ENCODE measurements at places on chromosomes 4 and X.

DNA sequence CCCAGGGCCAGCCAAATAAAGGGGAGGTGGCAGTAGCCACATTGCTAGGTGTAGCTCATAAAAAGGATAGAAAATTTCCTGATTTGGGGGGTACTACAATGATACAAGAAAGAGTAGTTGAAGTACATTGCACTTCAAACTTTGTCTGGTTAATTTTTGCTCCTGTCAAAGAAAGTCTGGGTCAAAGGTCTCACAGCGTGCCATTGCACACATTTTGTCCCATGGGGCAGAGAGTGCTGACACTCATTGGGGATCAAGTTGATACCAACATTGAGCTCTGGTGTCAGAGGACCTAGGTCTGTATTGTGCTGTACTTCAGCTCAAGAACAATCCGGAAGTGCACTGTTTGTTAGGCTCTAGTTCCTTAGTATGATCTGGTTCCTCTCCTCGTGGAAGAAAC, 229.2 kb upstream of the AGTR2 start:
- no peak for DNase-seq

GRCh38 chrX:43655151-43656004, 721 bp upstream of the MAOA start:
- DNase-seq: no peak

DNA sequence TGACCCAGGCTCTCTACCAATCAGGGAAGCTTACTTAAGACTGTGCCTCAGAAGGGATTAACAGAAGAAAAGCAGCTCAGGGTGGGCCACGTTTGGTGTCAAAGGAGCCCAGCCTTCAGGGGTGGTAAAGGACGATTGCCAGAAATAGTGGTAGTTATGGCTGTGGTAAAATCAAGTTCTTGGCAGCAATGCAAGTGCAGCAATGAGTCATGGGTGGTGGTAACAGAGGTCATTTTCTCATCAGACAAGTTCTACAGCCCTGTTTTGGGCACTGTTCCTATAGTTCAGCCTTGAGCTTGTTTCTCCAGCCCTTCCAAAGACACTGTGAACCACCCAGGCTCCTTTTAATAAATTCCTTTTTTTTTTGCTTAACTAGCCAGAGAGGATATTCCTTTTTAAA, 120.3 kb downstream of the EFHC2 start:
- no peak for DNase-seq

GRCh38 chr4:85591406-85592098, 116.6 kb downstream of the ARHGAP24 start:
- no peak for DNase-seq

- DNase-seq: no peak
Measured at GRCh38 chrX:119340606-119341205, 58.4 kb upstream of the SLC25A43 start.

DNA sequence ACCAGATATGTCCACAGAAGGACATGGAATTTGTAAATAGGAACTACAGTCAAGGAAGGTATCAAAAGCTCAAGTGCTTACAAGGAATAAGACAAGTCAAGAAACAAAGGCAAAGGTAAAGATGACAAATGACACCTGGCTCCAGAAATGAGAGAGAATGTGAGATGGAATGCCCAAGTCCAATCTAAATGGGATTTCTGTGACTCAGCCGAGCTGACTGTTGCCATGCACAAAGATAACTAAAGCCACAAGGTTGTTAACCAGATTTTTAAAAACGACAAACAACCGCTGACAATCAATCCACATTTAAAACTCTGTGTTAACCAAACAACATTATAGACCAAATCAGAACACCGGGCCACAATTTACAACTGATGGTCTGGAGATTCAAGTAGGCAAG, 1.1 kb downstream of the NFXL1 start:
- DNase-seq: no peak

- no peak for DNase-seq
Measured at GRCh38 chr4:17664755-17665154, 50.3 kb downstream of the MED28 start.

GRCh38 chrX:129843459-129844306, at the start of gene ZDHHC9:
ZDHHC9 (minus strand) TSS chrX:129843886; CDS start chrX:129841945, 1,941 bp downstream.
- peak; percentile 54 for DNase-seq

- no peak for DNase-seq
Measured at GRCh38 chr4:161702287-161702686, 461.5 kb downstream of the FSTL5 start.

DNA sequence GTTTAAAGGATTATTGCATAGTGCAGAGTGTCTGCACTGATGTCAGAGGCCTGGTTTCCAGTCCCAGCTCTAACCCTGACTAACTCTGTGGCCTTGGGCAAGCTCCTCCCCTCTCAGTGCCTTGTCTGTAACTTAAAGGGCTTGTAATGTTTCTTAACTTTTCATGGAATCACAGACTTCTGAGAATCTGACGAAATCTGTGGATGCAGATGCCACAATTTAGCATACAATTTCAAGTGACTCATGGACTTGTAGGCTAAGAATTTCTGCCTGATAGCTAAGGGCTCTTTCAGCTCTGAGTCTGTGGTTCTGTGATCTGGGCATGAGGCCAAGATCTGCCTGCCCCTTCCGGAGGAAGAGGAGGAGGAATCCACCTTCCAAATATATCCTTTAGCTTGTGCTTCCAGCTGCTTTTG, 236.9 kb downstream of the AR start:
- no peak for DNase-seq

DNA sequence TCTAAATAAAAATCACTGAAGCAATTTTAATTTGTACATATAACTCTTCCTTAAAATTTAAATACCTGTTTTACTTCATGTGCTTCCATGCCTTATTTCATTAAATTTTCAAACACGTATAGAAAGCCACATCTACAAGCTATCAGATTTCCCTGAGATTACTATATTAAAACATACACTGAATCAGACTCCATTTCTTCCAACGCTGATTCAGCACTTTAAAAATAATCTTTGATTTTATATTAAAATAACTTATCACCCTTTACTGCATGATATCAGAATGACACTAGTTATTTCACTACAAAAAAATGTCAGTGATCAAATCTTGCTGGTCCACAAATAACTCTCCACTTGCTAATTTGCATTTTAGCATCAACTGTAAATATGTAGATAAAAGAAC, 550.8 kb downstream of the IL1RAPL1 start:
- DNase-seq: no peak

GRCh38 chr4:14902342-14902741, 99.9 kb upstream of the CPEB2 start:
- no peak for DNase-seq

DNA sequence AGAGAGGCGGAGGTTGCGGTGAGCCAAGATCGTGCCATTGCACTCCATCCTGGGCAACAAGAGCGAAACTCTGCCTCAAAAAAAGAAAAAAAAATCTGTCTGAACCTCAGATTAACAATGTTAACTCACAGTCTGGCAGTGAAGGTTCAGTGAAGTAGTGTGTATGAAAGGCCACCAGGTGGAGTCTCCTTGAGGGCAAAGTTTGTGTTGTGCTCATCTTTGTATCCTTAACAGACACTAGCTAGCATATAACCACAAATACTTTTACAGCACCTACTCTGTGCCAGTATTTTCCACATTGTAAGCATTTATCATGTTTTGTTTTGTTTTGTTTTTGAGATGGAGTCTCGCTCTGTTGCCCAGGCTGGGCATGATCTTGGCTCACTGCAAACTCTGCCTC, 46.0 kb upstream of the MGST2 start:
- no peak for DNase-seq

DNA sequence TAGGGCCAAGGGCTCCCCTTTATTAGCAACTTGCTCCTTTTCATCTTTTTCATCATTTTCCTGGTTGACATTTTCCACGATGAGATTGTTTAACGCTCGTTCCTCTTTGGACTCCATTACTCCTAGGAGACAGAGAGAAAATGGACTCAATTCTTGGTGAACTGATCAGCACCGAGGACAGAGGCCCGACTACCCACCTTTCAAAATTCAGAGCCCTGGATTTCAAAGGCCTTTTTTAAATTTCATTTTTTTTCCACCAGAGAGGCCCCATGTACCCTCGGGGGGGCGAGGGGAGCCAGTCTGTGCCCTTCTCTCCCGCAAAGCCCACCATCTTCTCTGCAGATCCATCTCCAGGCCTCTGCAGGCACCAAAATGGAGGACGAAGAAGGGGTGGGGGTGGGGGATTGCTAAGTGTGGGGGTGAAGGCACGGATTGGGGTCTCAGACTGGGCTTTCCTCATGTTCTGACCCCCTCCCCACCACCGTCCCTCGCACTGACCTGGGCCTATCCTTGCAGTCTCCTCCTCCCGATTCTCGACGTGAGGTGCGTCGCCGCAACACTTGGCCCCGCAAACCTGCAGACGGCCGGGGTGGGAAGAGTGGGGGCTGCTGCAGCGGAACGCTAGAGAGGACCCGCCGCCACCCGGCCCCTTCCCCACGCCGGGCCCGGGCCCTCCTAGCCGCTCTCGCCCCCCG, 783 bp downstream of the BEX2 start:
- DNase-seq: no peak

GRCh38 chr4:88908003-88908402, 149.0 kb downstream of the FAM13A start:
- DNase-seq: no peak

DNA sequence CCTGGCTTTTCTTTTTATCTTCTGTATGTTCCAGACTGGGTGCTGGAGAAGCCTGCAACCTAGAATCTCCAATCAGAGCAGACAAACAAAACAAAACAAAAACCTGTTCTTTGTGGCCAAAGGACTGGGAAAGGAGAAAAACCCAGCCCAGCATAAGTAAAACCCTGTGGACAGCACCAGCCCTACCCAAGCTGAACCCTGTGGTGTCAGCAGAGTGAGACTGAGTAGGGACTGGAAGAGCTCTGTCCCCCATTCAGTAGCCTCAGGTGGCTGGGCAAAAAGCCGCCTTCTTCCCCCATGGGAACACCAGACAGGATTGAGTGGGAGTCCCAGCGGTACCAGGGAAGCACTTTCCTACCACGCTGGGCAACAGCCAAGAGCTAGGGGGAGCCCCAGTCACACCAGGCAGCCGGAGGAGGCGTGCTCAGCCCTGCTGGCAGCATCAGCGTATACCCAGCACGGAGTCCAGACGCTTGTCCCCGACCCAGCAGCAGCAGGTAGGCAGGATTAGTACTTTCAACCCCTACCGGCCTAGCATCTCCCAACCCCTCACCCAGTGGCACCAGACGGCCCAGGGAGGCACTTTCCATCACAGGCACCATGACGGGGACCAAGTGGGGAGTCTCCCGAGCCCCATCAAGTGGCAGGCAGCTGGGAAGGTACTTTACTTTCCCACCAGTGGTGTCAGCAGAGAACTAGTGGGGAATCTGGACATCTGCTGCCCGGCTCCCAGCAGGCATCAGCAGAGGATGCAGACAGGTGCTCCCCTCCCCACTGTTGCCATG, 8.6 kb upstream of the JADE3 start:
- DNase-seq: no peak

DNA sequence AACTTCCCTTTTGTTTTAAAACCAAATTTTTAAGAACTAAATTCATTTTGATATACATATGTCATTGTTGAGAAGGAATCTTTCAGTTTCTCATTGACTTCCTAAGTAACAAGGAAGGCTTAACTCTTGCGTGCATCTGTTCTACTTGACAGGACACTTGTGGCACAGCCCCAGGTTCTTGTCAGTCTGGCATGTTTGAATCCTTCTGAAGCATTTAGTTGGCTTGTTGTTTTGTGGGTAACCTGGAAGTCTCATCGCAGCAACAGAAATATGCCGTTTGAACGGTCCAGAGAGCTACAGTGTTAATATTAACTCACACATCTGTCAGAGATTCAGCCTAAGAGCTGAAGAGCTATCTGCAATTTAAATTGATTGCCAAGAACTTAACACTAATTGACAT, 76.0 kb downstream of the GLRA3 start:
- no peak for DNase-seq

DNA sequence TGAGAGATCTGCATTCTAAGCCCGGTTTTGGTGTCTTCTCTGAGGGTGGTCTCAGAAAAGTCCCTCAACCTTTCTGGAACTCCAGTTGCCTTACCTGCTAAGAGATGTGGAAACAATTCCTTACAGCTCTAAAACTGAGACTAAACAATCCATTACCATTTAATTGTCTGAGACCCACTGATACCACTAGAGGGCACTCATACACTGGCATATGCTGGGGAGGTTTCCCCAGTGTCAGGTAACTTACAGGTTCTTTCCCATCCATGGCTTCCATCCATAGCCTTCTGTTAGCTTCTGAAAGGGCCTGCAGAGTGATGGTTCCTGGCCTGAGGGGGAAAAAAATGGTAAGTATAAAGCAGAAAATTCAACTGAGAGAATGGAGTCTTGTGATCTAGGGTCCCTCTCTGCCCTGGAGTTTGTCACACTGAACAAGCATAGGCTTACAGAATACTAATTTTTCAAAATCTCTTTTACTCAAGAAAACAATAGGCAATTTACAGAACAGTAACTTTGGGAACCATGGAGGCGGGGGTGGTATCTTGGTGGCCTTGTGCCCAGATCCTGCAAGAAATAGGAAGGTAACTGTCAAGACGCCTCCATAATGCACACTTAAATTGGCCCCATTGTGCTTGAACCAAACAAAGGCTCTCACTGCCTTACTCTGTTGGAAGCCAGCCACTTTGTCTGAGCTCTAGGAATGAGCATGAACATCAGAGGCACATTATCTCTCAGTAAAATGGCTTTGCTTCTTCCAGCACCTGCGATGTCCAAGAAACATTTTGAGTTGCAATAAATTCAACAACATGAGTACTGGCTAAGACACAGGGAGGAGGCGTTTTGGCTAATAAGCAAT, 236.1 kb downstream of the OPHN1 start:
- no peak for DNase-seq

DNA sequence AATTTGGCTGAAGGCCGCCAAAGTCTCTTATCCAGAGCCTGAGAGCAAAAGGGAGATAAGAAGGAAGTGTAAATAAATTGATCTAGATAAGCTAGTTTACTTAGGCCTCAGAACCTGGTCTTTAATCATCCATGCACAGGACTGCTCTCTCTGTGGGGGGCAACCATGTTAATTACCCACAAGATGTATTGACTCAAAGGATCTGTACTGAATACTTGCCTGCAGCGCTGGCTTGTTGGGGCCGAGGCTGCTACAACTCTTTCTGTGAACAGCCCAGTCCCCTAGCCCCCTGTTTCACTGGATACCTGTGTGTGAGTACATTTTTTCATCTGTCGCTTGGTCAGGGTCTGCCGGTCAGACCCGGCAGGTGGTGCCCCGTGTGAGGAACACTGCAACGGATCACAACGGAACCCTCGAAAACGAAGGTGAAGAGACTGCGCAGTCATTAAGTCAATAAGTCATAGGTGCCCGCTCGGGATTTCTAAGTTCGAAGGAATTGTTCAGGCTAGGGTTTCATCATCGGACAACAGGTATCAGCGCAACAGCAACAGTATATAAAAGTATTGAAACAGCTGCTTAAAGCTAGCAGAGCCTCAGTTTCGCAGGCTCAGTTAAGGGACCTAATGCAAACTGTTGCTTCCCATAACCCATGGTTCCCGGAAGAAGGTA, 8.3 kb downstream of the MAGEA11 start:
- no peak for DNase-seq

- DNase-seq: no peak
Measured at GRCh38 chr4:118850488-118851173, 14.7 kb upstream of the SEC24D start.
